Breast epithelium (tissue), 4 donors: ENCODE measurements at places on chromosomes 3 and 15.

DNA sequence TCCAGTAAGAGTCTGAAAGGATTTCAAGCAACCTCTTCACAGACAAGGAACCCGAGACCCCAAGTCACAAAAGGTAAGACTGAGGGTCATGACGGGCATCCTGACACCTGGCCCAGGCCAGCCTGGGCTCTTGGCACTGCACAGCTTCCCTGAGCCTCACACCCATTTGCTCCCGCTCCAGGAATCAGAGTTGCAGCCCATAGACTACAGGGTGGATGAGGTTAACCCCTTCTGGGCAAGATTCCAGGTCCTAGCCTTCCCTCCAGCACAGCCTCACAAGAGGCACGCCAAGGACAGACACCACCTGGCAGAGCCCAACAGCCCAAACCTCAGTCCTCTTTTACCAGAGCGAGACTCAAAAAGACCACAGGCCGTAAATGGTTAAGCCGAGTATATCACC is 36.2 kb downstream of the RBPMS2 start:
- no peak for DNase-seq

DNA sequence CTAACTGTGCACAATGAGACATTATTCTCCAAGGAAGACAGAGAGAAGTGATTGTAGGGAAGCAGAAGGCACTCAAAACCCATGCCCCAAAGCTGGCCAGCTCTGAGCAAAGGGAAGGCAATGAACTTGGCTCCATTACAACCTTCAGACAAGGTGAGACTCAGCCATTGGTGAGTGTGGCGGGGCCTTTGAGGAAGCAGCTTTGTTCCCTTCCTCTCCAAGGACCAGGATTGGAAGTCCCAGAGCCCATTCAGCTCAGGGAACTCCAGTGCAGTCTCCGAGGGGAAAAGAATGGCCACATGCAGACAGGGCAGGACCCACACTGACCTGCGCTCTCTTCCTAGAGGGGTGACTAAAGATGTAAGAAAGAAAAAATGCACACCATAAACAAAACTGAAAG is 23.1 kb downstream of the HEG1 start:
- no peak for DNase-seq

DNA sequence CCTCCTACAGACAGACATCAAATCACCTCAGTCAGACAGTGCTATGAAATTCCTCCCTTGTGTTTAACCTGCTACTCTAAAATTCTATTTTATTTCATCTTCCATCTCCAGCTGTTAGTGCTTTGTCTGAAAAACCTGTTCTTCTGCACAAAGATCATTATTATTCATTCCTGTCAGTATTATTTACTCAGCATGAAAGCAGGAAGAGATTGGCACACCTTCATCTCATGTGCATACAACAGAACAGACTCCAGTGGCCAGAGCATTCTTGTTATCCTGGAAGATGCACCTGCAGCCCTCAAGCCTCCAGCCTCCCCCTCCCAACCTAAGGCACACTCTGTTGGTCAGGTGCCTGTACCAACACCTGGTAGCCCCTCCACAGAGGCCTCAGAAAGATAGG is 1.8 kb upstream of the ROPN1B start:
- no peak for DNase-seq

- DNase-seq, result no peak
Observed at GRCh38 chr15:80578206-80578595, 116.9 kb upstream of the ABHD17C start.

- DNase-seq, result no peak
Observed at GRCh38 chr15:101488300-101489164, 975 bp downstream of the PCSK6 start.

DNA sequence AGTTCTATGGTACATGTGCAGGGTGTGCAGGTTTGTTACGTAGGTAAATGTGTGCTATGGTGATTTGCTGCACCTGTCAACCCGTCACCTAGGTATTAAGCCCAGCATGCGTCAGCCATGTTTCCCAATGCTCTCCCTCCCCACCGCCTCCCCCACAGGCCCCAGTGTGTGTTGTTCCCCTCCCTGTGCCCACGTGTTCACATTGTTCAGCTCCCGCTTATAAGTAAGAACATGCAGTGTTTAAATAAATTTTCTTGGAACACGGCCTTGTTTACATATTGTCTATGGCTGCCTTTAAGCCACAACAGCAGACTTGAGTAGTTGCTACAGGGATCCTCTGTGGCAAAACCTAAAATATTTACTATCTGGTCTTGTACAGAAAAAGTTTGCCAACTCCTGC is 41.3 kb upstream of the CORO2B start:
- DNase-seq, result no peak

- no peak for DNase-seq
Observed at GRCh38 chr15:58465866-58466517, 34.2 kb downstream of the LIPC start.

DNA sequence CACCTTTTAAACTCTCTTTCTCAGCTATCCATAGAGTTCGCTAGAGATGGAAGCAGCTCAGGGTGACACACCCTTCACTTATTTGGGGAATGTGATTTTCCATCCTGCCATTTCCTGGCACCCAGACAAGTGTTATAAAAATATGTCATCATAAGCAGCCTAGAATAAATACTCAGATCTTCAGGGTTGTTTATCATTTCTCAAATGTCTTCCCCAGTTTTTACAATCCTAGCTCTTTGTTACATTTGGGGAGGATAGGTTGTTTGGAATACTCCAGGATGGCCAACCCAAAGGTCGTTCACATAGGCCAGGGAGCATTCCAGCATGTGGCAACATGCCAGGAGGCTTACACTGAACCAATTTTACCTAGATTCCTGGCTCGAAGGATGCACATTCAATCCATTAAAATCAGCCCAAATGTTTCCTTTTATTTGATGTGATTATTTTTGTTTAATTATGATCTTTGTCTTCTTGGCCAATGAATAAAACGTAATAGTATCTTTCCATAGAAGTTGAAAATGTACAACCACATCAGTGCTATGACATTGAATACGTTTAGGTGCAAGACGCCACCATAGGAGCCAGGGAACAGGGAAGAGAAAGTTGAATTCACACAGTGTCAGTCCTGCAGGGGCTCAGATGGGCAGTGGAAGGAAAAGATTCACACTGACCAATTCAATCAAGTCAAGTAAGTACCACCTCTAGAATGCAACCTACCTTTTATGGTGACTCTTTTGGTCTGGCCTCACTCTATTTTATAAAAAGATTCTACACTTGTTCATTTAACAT is 537.7 kb upstream of the MDFIC2 start:
- DNase-seq, result no peak

DNA sequence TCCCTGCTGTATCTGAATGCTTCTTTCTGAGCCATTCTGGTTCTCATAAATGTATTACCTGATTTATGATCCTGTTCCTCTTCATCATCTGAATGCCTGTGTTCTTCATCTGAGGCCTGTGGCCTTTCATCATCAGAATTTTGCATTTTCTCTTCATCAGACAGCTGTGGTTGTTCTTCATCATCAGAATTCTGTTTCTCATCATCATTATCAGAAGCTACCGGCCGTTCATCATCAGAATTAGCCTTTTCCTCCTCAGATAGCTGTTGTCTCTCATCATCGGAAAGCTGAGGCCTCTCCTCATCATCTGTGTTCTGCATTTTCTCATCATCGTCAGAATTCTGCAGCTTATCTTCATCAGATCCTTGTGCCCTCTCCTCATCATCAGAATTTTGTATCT is 5.9 kb downstream of the LEO1 start:
- DNase-seq, result no peak

- DNase-seq, result no peak
Observed at GRCh38 chr15:51558411-51558810, 64.2 kb downstream of the DMXL2 start.

DNA sequence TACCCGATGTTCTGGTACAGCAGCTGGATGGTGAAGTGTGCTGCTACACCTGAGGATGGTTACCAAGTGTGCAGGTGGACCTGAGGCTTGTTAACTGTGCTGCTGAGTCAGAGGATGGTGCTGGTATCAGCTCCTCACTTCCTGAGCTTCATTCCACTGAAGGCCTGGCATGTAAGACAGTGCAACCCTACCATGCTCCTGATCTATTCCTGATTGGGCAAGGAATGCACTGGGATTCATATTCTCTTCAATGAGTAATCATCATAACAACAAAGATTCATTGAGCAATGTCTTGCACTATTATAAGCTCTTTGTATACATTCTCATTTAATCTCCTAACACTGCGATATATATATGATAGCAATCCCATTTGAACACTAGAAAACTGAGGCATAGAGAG is 62.9 kb upstream of the THSD4 start:
- no peak for DNase-seq

DNA sequence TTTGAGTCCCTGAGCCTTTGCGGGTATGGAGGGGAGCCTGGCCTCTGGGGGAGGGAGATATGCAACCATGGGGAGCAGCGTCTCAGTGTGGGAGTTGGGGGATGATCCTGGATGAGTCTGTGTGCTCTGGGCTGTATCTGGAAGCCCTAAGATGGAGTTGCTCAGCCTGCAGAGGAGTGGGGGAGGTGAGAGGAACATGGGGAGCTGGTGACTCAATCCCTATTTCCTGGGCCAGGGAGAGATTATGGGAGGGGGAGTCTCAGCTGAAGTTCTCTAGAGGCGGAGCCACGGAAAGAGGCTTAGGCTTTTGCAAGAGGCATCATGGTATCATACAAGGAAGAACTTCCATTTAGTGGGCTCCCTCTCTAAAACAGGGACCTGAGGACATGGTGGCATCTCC is 59.5 kb upstream of the TMEM115 start:
- DNase-seq, result no peak

- DNase-seq, result no peak
Observed at GRCh38 chr15:95684693-95685115, 645.8 kb upstream of the NR2F2 start.

DNA sequence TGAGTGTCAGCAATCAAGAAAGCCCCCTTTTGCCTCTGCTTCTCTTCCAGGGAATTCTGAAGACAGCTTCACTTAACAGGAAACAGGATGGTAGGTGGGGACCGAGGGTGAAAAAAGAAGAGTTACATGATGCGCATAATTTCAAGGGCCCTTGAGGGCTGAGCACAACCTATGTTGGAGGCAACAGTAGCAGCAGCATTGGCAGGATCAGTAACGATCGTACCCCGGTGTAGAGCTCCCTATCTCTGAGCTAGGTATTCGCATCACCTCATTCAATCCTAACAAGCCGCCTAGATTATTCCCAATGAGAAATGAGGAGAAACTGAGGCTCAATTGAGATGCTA is 432 bp upstream of the RAD54L2 start:
- no peak for DNase-seq

- DNase-seq, result no peak
Observed at GRCh38 chr3:54906763-54907162, 21.1 kb downstream of the LRTM1 start.

DNA sequence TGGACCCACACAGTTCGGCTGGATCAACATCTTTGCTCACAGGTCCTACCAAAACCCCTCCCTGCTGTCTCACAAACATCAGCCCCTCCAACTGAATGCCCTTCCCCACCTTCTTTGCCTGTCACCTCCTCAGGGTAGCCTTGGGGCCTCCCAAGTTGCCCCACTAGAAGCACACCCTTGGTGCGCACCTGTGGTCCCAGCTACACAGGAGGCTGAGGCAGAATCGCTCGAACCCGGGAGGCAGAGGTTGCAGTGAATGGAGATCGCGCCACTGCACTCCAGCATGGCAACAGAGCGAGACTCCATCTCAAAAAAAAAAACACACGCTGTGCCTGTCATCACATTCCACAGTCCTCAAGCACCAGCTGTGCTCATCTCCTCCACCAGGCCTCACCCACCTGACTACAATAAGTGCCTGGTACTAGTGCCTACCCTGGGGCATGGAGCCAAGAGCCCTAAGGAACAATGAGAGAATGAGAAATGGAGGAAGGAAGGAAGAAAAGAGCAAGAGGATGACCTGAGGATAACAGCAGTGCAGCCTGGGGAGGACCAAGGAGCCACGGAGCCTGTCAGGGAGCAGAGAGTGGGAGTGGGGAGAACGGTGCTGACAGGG is 26.0 kb downstream of the RPN1 start:
- no peak for DNase-seq

DNA sequence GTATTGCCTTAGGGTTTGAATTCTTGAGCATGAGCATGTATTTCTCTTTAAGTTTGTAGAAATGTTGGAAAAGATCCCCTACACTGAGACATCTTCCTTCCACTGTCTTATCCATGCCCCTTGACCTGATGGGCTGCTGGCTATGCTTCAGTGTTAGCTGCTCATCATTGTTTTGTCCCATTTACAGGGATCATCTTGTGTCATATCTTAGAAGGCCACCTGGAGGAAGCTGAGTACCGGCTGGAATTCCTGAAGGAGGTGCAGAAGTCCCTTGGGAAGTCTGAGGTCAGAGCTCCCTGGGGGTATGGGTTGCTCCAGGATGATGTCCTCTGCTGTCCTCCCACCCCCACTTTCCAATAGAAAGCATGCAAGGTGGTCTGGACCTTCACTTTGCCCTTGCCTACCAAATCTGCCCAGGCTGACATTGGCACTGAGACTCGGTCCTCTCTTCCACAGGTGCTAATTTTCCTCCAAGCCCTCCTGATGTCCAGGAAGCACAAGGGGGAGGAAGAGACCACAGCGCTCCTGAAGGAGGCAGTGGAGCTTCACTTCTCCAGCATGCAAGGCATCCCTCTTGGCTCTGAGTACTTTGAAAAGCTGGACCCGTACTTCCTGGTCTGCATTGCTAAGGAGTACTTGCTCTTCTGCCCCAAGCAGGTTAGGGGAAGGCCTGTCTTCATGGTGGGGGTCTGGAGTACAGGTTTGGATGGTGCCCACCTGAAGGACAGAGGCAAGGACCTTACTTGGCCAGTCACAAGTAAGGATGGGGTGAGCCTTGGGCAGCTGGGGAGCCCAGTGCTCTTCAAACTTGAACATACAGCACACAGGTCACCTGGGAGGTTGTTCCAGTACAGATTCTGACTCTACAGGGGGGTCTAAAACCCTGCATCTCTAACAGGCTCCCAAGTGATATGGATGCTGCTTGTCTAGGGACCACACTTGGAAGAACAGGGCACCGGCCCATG is 17.7 kb downstream of the TTC21A start:
- DNase-seq, result peak; percentile 58

DNA sequence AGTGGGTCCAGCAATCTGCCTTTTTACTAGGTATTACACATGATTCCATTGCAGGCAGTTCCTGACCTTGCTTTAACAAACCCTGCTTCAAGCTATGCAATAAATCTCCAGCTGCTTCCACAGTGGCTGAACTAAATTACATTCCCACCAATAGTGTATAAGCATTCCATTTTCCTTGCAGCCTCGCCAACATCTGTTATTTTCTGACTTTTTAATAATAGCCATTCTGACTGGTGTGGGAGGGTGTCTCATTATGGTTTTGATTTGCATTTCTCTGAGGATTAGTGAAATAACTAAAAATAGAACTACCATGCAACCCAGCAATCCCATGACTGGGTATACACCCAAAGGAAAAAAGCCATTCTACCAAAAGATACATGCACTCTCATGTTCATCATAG is 36.4 kb upstream of the DNAJC13 start:
- DNase-seq, result no peak
